ENCODE measurements at places on chromosomes 12 and 14.

DNA sequence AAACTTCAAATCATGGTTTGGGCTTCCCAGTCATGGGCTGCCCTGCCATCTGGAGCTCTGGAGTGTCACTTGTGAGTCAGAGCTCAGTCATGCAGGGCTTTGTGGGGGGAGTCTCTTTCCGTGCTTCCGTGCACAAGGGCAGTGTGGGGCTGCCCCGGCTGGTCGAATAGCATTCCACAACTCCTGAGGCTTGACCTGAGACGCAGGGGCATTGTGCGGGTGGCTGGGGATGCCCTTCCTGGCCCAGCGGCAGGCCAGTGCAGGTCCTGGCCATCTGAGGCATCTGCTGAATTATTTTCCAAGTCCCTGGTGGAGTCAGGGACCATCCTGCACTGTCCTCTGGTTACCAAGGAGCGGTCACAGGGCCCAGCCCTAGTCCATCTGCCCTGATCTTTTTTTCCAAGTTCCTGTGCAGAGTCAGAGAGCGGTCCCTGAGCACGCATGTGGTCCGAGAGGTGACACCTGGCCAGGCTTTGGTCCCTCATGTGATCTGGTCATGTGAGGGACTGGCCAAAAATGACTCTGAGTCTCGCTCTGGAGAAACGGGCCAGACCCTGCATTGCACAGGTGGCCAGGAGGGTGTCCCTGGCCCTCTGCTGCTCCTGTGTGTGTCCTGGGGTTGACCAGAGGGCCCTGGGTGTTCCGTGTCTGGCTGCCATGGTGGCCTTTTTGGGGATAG, 167.0 kb upstream of the ALG10B start:
- DNase-seq, result no peak

DNA sequence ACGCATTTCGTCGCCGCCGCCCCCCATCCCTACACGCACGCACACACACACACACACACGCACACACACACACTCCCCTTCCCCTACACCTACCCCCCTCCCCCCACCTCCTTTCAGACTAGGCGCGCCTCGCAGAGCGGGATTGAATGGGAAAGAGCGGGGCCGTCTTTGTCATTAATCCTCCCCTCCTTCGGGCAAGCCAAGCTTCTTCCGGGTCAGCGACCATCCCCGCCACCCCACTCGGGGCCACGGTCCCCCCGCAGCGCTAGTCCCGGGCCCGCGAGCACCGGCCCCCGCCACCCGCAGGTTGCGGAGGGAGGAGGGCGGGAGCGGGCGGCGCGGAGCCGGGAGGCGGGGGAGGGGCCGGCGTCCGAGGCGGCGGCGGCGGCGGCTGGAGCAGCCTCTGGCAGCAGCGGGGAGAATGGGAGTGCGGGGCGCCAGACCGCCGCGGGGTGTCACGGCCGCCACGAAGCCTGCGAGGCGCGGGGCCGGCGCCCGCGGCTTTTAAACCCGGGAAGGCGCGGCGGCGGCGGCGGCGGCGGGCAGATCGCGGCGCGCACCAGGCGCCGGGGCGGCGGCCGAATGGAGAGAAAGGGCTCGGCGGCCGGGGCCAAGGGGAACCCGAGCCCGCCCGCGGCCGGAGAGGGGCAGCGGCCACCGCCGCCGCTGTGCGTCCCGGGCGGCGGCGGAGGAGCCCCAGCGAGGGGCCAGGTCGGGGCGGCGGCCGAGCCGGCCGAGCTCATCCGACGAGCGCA, at the start of gene TTC9:
TSS of gene TTC9 (plus strand) at position 369 of the 755 bp plus-strand sequence. CDS start at position 583, 214 bp downstream.
- DNase-seq, result peak; percentile 52

- DNase-seq, result no peak
These were observed 159.6 kb downstream of the CEP128 start for GRCh38 chr14:80781972-80782367.

- no peak for DNase-seq
These were observed 210.1 kb downstream of the RGS6 start for GRCh38 chr14:72142328-72142727.

DNA sequence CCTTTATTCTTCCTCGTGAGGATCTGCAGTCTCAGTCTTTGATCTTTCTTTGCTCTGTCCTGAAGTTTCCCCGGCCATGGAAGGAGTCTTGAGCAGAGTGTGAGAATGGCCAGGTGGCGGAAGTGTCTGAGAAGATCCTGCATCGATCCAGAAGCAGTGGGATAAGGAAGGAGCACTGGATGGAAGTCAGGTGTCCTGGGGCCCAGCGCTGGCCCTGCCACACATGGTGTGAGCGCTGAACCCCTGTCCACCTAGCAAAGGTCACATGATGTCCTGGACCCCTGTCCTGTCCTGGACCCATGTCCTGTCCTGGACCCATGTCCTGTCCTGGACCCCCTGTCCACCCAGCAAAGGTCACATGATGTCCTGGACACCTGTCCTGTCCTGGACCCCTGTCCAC, 111.8 kb upstream of the MED13L start:
- no peak for DNase-seq

DNA sequence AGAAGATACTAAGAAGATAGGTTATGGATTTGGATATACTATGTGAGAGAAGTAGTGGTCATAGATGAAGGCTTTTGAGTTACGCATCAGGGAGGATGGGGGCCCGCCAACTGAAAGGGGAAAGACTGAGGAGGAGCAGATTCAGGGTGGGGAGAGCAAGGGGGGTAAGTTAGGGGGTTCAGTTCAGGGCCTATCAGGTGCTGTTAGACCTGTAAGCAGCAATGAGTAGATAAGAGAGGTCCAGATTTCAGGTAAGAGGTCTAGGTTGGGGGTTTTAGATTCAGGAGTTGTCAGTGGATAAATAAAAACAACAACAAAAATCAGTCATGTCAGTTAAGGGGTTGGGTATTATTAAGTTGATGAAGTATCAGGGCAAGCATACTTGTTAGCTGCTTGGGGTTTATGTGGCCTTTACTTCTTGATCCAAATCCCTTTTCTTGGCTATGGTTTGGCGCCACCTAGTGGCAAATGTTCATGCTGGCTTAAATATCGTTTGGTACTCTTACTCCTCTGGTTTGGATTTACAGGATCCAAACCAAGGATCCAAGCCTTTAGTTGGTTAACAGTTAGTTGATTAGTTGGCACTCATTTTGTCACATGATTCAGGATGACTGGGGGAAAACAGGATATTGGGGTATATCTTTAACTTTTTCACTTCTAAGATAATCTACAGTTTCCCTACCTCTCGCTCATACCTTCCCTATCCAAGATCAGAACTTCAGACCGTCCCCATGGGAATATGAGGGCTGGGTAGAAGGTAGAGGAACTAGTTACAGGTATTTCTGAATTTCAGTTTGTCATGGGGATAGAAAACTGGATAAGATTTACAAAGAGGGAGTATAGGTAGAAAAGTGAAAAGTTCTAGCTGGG, 65.1 kb downstream of the PCNX1 start:
- peak; percentile 83 for DNase-seq

DNA sequence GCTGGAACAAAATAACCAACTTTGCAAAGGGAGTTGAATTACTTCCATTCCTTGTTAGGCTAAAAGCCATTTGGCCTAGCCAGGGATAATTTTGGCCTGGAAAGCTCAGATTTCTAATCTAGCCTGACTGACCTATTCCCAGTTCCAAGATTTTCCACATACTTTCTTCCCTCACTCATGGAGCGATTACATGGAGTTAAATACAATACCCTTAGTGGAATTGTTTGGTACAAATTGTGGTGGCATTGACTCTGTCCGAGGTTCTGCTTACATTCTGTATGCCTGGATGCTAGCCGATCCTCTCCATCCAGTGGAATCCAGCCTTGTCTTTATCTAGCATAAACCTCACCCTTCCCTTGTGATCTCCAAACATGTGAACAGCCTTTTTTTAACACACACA, 965.1 kb downstream of the DIO2 start:
- DNase-seq, result no peak

DNA sequence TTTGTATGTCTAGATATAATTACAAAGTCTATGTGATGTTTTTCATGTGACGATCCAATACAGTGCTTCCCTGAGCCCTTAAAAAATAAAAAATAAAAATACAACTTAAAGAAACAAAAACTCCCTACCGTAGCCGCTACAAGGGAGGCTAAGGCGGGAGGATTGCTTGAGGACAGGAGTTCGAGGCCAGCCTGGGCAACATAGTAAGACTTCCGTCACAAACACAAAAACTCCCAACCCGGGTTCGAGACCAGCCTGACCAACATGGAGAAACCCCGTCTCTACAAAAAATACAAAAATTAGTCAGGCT, 669 bp upstream of the CDKN3 start:
- no peak for DNase-seq

DNA sequence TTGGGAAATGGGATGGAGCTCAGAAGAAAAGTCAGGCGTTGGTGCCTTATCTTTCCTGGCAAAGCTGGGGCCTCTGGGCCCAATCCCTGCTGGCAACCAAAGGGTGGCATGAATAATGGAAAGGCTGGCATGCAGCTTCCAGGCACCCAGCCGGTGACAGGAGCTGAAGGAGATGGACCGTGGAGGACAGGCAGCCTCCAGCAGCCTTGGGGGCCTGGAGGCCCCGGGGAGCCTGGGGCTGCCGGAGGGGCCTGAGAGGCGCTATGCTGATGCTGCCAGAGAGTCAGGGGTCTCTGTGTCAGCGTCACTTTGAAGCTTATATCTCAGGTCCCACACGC, 38.2 kb upstream of the EML1 start:
- peak; percentile 57 for DNase-seq

GRCh38 chr12:39587225-39587624, 32.4 kb downstream of the ABCD2 start:
- DNase-seq, result no peak

DNA sequence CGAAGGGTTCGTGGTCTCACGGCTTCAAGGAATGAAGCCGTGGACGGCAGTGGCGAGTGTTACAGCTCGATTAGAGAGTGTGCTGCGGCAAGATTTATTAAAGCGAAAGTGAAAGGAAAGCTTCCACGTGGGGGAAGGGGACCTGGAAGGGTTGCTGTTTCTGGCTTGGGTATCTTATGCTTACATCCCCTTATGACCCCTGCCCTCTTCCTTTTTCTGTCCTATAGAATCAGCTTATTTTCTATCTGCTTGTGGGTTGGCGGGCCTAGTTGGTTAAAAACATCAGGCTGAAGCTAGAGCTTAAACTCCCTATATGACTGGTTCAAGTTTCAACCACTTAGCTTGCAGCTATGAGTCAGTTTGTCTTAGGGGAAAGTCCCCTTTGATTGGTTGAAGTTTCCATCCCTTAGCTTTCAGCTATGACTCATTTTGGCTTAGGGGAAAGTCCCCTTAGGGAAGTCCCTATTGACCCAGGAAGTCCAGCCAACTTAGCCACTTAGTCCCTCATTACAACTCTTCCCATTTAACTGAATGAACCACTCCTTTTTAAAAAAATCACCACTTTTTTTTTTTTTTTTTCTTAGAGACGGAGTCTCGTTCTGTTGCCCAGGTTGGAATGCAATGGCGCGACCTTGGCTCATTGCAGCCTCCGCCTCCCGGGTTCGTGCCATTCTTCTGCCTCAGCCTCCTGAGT, 1494.7 kb upstream of the TMEM132C start:
- no peak for DNase-seq

GRCh38 chr14:69288956-69289705, 29.2 kb downstream of the GALNT16 start:
- DNase-seq, result no peak

- peak; percentile 21 for DNase-seq
These were observed 69.1 kb downstream of the VCPKMT start for GRCh38 chr14:50047274-50047676.

- DNase-seq, result no peak
These were observed 158.0 kb downstream of the SLC5A8 start for GRCh38 chr12:101051901-101052550.

DNA sequence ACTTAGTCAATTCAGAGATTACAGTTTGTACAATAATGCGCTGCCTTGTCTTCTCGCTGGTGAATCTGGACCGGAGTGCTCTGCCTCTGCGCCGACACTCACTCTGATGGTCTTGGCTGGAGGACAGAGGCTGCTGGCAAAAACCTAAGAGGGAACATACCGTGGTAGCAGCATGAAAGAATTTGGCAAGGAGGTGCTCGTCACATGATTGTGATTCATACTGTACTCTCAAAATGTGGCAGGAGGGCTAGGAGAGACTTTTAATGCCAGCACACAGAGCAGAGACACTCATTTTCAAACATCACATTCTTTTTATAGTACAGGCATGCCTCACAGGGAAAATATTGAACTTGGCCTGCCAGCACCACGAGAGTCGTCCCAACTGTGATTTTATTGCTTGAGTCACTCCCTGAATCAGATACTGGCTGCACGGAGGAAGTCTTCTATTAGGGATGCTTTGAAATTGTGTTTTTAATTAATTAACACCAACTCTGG, 67.8 kb downstream of the HMGA2 start:
- DNase-seq, result peak; percentile 74

DNA sequence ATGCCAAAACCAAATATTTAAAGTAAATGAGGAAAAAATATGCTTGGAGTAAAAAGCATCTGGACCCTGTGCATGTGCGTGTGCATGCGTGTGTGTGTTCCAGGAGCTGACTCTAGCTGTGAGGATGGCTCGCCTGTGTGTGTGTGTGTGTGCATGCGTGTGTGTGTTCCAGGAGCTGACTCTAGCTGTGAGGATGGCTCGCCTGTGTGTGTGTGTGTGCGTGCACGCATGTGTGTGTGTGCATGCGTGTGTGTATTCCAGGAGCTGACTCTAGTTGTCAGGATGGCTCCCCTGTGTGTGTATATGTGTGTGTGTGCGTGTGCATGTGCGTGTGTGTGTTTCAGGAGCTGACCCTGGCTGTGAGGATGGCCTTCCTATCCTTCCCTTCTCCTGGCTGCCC, 357.7 kb downstream of the CACNA1C start:
- DNase-seq, result no peak

DNA sequence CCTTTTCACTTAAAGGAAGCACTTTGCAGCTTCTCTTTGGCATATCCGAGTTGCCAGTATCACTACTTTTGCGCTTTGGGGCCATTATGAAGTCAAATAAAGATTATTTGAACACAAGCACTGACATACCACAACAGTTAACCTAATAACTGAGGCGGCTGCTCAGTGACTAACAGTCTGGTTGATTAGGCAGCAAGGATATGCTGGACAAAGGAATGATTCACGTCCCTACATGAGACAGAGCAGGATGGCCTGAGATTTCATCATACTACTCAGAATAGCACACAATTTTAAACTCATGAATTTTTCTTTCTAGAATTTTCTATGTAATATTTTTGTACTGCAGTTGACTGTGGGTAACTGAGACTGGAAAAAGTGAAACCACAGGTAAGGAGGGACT, 56.9 kb upstream of the E2F7 start:
- DNase-seq, result no peak

- no peak for DNase-seq
These were observed 633.6 kb downstream of the TMTC2 start for GRCh38 chr12:83320350-83320749.

DNA sequence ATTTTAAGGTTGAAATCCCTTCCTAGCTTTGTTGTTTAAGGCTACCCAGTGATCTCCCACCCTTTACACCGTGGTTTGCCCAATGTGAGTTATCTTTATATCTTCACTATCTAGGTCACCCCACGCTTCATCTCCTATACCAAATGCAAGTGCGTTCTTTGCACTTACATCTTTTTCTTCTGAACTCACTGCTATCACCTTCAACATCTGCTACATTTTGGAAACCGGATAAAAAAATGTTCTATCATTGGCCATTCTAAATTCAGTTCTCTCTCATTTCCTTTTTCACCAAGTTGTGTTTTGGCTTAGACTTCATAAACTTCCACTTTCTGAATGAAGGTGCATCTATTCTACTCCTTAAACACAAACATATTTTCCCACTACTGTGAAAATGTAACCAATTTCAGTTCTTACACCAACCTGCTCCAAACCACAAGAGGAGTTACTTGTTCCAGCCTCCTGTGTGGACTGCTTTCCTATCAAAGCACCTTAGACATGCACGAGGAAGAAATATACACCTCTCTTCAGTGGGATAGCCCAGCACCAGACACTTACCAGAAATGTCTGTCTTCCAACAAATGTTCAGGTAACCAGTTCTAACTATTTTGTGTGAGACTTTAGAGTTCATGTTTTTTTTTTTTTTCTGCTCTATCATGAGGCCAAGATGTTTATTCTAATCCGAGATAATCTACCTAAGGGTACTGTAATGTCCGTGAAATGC, 21.9 kb downstream of the CLEC9A start:
- DNase-seq, result no peak
